Stimulated activated CD8-positive, alpha-beta memory T cell treated with anti-CD3 and anti-CD28 coated beads, Interleukin-15, amount 100 ng/mL, for 24 hours (primary cell): ENCODE measurements at places on chromosomes 6 and 20.

GRCh38 chr6:24856901-24857670 is 58.4 kb upstream of the ARMH2 start:
- DNase-seq: no peak

DNA sequence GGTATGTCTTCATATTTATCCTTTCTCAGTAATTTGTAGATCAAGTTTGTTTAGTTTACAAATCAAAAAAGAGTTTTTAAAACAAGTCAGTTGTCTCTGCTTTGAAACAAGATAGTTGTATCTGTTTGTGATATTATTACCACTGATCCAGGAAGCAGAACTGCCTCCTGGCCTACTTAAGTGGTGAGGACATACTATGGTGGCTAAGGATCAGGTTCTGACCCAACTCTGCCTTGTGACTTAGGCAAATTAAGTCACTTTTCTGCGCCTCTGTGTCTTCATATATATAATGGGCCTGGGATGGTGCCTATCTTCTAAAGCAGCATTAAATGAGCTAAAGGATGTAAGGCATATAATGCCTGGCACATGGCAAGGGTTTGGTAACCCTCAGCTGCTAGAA is 8.7 kb downstream of the ANKS1A start:
- no peak for DNase-seq

DNA sequence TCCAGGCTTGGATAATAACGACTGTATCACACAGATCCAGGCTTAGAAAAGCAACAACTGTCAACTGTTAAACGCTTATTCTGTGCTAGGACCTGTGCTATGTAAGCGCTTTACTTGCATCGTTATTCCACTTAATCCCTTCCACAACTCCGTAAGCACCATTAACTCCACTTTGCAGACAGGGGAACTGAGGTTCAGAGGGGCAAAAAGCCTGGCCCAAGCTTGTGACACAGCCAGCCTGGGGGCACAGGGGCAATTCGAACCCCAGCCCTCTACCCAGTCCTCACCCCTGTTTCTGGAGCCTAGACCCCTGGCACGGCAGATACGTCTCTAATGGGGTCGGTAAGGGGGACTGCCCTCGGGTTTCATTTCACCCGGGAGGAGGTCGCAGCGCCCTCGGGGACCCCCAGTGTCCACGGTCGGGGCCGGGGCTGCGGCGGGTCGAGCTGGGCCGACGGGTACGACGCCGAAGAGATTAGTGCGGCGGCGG is 411 bp downstream of the DSN1 start:
- DNase-seq: no peak

GRCh38 chr6:163250116-163250515 is 164.4 kb upstream of the QKI start:
- no peak for DNase-seq

GRCh38 chr6:30311101-30311500 is 15.6 kb upstream of the TRIM39 start:
- DNase-seq: no peak

GRCh38 chr6:80280262-80281010 is 174.0 kb downstream of the BCKDHB start:
- DNase-seq: no peak

DNA sequence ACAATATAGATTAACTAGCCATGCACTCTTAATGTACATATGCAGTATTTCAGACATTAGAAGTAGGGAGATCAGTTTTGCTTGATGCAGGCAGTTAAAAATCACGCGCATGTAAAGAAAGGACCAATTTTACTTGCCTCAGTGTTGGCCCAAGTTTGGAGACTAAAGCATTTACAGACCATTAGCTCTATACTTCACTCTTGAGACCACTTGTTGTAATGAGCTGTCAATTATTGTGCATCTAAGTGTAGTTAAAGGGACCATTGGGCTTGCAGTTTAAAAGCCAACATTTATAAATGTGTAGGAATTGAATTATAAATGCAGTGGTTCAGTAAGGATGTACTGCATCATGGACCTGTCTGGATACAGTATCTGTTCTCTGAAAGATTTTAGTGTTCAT is 53.7 kb downstream of the PLCB4 start:
- DNase-seq: no peak

GRCh38 chr6:111485342-111485741 is 2.3 kb upstream of the REV3L start:
- no peak for DNase-seq
